ENCODE measurements at places on chromosomes 16 and 17.

DNA sequence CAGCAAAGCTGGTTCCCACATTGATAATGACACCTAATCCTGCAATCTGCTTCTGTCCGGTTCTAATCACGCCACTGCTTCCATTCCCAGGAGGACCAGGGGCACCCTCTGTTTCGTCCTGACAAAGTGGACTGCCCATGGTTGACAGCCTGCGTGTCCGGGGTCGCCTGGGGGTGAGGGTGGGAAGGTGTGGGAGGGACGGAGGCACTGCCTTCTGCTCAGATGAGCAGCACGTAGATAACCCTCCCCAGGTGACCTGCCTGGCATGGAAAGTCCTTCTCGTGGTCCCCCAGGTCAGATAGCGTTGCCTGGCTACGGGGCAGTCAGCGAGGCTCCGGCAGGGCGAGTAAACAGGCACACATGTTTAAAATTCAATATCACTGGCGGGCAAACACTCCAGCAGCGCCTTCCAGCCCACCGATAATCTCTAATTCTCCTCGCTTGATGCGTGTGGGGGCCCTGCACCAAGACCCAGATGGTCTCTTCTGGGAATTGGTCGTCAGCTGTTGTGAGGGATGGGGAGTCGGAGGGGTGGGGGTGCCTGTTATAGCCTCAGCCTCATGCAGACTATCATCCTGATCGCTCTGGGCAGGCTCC is 132.2 kb downstream of the RAP1GAP2 start:
- H3K36me3 ChIP-seq, result peaks cover 20% of the 10 kb centered on the region
- H3K4me1 ChIP-seq, result peaks cover 46% of the 10 kb centered on the region
- no peak for DNase-seq

GRCh38 chr17:78805301-78805700 is 23.2 kb upstream of the CYTH1 start:
- H3K36me3 ChIP-seq, result peaks cover 69% of the 10 kb centered on the region
- H3K4me3 ChIP-seq, result peak overlapping the region; percentile 56
- peaks cover 49% of the 10 kb centered on the region for H3K4me1 ChIP-seq
- DNase-seq, result no peak
- H3K27ac ChIP-seq, result peak overlapping the region; percentile 95
- no peaks in the 10 kb centered on the region for H3K27me3 ChIP-seq

- no peaks in the 10 kb centered on the region for H3K4me1 ChIP-seq
- peaks cover 42% of the 10 kb centered on the region for H3K27me3 ChIP-seq
- H3K4me3 ChIP-seq, result no peak overlapping the region
- no peak for DNase-seq
These were observed 19.5 kb upstream of the USP10 start for GRCh38 chr16:84680165-84680842.

GRCh38 chr17:32120141-32120540 is 22.2 kb upstream of the RHOT1 start:
- no peak for DNase-seq
- no peaks in the 10 kb centered on the region for H3K36me3 ChIP-seq
- peaks cover 20% of the 10 kb centered on the region for H3K27me3 ChIP-seq
- no peak overlapping the region for H3K27ac ChIP-seq

GRCh38 chr17:81821603-81822311 is 11.3 kb downstream of the MCRIP1 start:
- peaks cover 3% of the 10 kb centered on the region for H3K36me3 ChIP-seq
- H3K4me1 ChIP-seq, result peaks cover 6% of the 10 kb centered on the region
- no peak overlapping the region for H3K4me3 ChIP-seq
- H3K27ac ChIP-seq, result no peak overlapping the region
- DNase-seq, result no peak

DNA sequence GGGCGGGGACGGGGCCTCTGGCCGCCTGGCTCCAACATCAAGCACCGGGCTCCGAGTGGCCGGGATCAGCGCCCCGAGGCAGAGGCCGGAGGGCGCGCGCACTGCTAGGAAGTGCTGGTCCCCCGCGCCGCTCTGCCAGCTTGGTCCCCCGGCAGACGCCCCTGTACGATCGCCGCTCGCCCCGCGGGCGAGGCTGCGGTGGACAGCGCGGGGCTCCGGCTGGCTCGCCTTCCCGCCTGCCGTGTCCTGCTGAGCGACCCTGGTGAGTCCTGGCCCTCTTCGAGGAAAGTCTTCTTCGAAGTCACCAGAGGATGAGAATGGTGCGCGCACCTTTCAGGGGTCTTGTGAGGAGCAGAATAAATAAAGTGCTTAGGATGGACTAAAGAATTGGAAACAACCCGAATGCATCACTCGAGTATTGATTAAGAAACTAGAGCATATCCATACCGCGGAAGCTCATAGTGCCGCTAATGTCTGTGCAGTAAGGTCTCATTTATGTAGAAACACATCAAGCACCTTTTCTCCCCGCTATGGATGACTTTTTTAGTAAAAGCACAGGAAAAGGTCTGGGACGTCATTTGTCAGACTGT is 392 bp downstream of the ZNF213 start:
- no peak for DNase-seq
- peak overlapping the region; percentile 97 for H3K4me3 ChIP-seq
- H3K4me1 ChIP-seq, result peaks cover 19% of the 10 kb centered on the region
- H3K27ac ChIP-seq, result peak overlapping the region; percentile 97

GRCh38 chr16:2753733-2754020 is 1.2 kb downstream of the SRRM2 start:
- peak overlapping the region; percentile 93 for H3K4me3 ChIP-seq
- H3K27me3 ChIP-seq, result no peaks in the 10 kb centered on the region

Data from central memory CD8-positive, alpha-beta T cell (primary cell).